ENCODE measurements at places on chromosomes 13 and 19.

- DNase-seq: no peak
These were observed 1388.0 kb downstream of the EFNB2 start for GRCh38 chr13:105147461-105147860.

GRCh38 chr19:45218911-45219743 lies 26.1 kb downstream of the EXOC3L2 start:
- DNase-seq: no peak

- DNase-seq: no peak
These were observed 53.9 kb upstream of the FLT1 start for GRCh38 chr13:28548872-28549271.

- DNase-seq: no peak
These were observed 3.1 kb downstream of the SLC1A5 start for GRCh38 chr19:46785054-46785979.

DNA sequence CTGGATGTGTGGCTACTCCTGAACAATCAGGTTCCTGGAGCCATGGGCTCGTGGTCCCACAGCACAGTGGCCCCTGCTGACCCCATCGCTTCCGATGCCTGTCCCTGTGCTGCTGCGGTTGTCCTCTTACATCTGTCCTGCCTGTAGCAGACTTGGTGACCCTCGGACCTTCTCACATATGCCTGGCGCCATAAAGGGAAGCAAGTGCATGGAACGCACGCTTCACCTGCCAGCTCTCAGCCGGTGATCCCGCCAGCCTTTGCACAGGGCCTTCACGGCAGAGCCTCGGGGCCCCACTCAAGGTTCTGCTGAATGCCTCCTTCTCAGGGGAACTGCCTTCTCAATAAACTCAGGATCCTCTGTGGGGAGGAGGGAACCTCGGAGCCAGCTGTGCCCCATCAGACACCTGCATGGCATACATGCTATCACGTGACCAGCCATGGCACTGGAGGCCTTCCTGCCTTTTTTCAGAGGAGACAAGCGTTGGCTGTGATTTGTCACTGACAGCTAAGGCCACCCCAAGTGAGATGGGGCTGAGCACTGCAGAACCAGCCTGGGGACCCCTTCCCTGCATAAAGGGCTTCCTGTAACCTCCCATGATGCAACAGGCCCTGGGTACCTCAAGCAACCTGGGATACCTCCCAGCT lies 24.3 kb downstream of the PEPD start:
- DNase-seq: no peak
